Right ventricle myocardium inferior (tissue), 1 donor: ENCODE measurements at places on chromosomes 5 and 9.

DNA sequence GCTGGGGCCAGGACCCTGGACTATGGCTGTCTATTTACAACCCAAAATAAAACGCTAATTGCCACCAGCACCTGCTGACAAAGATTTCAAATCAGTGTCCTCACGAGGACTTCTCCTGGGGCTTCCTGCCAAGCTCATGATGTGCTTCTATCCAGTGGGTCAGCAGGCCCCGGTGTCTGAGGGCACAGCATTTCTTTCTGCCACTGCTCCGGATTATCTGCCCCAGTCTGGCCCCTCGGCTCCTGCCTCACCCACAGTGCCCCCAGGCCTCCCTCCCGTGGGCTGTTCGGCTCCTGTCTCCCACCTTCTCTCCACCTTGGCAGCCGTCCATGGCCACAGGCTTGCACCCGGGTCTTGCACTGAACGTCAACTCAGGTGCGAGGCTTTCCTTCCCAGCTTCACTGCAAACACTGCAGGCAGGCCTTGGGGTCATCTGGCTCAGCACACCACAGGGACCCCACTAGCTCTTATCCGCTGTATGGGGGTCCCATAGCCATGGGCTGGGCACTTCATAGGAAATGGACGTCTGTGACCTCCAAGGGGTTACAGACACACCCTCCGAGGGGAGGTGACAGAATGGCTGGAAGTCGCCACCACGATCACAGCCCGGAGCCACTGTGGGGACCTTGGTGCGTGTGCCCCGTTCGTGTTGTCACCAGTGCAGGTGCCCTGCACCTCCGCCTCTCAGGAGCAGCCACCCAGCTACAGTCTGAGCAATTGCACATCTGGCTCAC, 43.8 kb upstream of the FCN1 start:
- DNase-seq = peak; percentile 61

- no peak for DNase-seq
Measured at GRCh38 chr5:115583474-115583873, 18.8 kb downstream of the TICAM2 start.

GRCh38 chr9:122058051-122058450, 35.1 kb downstream of the TTLL11 start:
- no peak for DNase-seq

- DNase-seq = no peak
Measured at GRCh38 chr9:100428871-100429654, 2.1 kb downstream of the MSANTD3 start.

- DNase-seq = no peak
Measured at GRCh38 chr9:123509646-123510045, 153.6 kb downstream of the CRB2 start.

DNA sequence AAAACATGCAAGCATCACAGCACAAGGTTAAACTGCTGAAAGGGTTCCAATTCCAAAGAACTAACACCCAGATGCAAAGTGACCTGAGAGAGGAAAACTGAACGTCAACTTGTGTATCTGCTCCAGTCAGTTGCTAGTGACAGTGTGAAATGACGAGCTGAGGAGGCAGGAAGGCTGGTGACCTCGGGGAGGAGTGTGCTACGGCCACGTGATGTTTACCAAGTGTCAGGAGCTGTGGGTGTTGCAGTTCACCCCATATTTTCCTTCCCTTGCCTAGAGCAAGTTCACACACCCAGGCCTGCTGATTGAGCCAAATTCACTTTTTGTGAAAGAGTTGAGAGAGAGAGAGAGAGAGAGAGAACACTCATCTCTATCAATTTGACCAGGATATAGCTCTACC, 231.6 kb upstream of the ANKH start:
- no peak for DNase-seq

DNA sequence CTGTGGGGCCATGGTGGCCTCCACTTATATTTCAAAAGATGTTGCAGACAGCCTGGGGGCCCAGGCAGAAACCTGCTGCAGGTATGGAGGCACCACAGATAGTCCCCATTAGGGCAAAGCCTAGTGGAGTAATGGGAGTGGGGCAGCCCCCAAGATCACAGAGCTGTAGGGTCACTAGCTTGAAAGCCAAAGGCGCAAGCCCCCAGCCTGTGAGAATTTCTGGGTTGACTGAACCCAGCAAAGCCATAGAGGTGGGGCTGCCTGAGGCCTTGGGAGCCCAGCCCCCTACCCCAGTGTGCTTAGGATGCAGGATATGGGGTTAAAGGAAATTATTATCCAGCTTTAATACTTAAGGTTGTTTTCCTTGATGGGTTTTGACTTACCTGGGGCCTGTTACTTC, 165.3 kb upstream of the FBN2 start:
- DNase-seq = no peak

GRCh38 chr5:100505984-100506670, 29.0 kb upstream of the FAM174A start:
- no peak for DNase-seq

DNA sequence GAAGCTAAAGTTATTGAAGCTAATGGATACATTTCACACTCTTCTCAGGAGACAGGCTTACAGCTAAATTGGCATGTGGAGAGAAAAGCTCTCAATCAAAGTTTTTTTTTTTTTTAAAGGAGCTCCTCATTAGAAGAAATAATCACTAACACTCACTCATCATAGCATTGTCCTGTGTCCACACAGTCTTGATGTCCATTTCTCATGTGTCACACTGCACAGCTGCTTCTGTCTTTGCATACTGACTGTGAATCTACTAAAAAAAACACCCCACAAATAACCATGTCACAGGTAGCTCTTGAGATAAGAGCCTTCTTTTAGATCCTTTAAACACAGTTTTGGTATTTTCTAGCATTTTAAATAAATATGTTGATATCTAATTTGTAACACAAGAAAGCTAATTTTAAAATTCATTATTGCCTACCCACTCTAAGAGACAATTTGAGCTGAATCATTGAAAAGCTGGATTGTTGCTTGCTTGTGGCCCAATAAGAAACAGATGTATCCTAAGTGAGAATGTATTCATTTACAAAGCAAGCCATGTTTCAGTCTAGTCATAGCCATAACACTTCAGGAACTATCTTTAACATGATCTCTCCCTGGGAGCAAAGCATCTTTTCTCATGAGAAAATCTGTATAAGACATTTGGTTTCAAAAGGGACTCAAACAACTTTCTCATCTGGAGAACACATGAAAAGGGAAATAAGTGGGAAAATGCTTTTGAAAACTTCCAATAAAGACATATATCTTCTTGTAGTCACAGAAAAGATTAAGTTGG, 48.1 kb upstream of the PCSK1 start:
- no peak for DNase-seq

DNA sequence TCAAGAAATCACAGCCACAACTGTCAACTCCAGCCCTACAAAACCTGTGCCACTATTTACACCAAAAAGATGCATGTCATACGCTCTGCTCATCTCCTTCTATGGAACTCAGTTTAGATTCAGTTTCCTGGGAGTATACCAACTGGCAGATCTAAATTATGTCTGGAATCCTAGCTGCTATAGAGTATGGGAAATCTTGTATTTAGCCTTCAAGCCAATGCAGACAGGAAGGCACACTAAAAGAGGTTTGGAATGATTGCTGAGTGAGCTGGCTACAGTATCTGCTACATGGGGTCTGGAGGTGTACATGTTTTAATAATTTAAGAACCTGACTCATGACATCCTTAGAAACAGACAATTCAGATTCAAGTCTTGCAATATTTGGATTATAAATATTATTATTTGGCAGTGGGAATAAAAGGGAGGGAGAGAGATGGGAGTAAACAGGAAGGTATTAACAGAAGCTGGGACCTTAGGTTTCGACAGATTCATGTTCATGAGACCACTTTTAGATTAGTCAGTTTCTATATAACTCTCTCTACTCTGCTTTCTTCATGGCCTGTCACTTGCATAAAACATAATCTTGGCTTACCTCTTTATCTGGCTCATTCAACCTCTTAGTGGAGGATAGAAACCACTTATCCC, 178.8 kb upstream of the HAPLN1 start:
- no peak for DNase-seq

DNA sequence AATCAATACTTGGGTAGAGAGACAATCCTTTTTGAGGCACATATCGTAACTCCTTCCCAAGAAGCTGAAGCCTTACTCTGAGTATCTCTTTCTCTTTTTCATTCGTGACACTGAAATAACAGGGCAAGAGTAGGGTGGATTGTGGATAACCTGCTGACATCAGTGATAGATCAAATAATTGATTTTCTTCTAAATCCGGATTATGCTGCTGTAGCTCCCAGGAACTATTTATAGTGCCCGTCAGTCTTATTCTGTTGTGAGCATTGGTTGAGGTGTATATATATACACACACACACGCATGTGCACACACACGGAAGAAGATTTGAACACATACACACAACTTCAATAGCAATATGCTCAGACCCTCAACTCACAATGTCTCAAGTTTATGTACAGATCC, 43.2 kb upstream of the GLRA1 start:
- no peak for DNase-seq

- DNase-seq = no peak
Measured at GRCh38 chr9:132939169-132939568, 5.2 kb downstream of the TSC1 start.

DNA sequence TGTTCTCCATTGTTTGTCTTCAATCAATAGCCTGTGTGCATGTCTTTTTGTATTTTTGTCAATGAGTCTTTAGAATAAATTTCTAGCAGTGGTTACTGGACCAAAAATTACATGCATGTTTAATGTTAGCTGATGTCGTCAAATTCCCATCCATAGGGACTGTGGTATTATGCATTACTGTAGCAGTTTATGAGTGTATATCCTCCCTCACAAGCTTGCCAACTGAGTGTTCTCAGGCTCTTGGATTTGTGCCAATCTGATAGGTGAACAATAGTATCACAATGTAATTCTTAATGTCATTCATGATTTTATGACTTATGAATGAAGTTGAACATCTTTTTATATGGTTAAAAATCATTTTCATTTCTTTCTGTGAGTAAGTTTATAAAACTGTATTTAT, 13.0 kb downstream of the SNX24 start:
- no peak for DNase-seq

GRCh38 chr9:4713849-4714248, 27.2 kb downstream of the AK3 start:
- DNase-seq = no peak

DNA sequence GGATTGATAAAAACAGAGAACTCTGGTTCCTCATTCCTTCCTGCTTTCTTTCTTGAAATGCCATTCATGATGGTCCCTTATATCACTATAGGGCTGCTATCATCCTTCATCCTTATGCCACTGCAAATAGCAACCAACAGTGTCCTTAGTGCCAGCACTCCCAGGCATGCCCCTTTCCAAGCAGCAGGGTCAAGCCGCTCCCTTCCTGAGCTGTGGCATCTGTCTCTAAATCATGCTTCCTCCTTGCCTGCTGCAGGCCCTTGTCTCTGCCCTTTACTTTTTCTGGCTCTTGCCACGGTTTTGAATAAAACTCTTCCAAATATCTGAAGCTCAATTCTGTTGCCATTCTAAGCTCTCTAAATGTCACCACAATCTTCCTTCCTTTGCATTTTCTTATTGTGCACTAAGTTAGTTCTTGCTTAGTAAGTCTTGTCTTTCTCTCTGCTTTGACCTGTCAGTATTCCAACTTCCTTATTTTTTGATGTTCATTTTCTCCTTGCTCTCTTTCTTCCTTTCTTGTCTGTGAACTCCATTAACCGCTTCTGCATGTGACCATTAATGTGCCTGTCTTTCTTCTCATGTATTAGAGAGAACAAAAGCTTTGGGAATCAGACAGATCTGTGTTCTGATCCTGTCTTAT, 19.9 kb downstream of the TLR4 start:
- DNase-seq = no peak

DNA sequence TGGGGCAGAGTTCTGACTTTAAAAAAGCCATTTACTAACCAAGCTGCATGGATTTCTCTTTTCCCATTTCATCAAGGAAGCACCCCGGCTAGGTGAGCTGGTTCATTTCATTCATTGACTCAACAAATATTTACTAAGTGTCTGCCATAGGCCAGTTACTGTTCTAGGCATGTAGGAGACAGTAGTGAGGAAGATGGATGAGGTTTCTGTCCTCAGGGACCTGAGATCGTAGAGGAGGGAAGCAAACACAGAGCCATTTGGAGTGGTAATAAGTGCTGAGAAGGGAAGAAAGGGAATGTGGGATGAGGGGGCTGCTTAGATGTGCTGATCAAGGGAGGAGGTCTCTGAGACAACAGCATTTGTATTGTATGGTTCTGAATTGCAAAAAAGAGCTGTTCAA, 120.4 kb downstream of the C9orf152 start:
- DNase-seq = no peak

- no peak for DNase-seq
Measured at GRCh38 chr5:64229163-64229774, 63.6 kb downstream of the RNF180 start.

DNA sequence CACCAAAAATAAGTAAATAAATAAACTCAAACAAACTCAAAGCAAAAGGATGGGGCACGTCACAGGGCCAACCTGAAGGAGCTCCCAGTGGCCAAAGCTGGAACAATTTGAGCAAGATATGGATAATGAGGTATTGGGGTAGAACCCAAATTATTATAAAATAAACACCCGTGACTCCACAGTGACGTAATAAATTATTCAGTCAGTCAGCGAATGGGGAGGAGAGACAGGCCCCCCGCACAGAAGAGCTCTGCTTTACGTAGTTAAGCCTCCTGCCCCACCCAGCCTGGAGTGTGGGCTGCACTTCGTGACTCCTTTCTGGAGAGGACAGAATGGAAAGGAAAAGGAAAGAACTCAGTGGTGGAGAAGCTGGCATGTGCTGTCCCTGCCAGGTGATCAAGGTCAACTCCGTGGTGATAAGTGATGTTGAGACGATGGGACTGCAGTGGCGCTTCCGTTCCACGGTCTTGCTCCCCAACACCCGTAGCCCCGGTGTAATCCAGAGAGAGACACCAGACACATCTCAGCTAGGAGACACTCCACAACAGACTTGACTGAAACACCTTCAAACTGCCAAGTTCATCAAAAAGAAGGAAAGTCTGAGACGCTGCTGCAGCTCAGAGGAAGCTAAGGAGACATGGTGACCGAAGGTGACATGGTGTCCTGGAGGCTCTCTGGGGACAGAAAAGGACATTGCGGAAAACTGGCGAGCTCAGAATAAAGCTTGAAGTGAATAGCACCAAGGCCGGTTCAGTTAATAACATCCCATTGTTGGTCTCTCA, 83.3 kb upstream of the COL5A1 start:
- DNase-seq = no peak

DNA sequence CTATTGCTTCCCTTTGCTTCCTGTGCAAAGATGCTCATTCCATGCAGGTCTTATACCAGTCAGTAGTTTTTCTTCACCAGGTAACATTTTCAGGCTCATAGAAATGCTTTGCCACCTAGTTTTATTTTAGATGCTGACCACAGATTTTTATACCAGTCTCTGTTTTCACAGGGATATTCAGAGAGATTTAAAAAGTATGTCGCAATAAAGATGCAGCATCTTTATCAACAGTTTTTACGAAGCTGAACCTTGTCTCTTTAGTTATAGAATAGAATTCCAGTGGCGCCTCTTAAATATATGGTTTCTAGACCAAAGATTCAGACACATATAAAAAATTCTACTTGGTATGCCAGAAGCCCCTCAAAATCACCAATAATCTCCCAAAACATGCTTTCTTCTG, 155.7 kb upstream of the PCSK5 start:
- no peak for DNase-seq

GRCh38 chr5:151083081-151083676, 2.3 kb upstream of the TNIP1 start:
- DNase-seq = no peak

- no peak for DNase-seq
Measured at GRCh38 chr9:16252616-16253015, 617.9 kb downstream of the BNC2 start.
